ENCODE measurements at places on chromosomes 6 and 20. TPM values are rescaled to one million over a fixed set of nuclear protein-coding genes. Genes with fewer than 3 reads are reported as not detected.

- no peak for DNase-seq
Observed at GRCh38 chr6:16273256-16273655, 34.9 kb downstream of the GMPR start.

GRCh38 chr6:115524821-115525220 lies 535.9 kb downstream of the FRK start:
- no peak for DNase-seq

DNA sequence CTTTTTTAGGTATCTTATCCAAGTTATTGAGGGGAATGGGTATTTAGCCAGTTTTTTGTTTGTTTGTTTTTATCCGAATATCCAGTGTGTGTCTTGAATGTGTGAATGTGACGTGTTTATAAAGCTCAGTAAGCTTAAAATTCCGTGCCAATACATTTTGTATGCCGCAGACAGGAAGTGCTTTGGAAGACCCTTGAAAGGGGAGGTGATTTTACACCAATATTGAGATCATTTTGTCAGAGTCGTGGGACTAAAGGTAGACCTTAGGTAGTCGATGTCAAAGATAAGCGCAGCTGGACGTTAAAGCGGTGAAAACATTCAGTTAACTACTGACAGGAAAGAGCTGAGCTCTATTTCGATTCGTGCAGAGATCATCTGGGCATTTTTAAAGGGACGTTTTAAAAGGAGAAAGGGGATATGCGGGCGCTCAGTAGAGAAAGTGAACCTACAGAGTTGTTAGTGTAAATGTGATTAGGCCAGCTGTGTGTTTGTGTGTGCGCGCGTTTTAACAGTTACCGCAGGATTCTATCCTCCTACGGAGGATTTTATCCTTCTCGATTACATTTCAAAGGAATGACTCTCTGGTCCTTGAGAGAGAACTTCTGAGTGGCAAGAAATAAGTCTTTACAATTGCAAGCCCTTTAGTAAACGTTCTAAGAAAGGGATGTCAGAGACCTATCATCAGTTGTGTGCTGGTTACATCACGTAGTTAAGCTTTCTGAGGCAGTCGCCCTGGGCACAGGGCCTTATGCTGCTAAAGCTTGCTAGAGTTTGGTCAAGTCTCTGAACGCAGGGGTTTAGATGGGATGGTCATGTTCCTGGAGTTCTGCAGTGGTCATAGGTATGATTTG lies 625 bp upstream of the ECHDC1 start:
- DNase-seq: peak; percentile 25

- no peak for DNase-seq
Observed at GRCh38 chr6:39173270-39173669, 56.0 kb downstream of the KCNK5 start.

DNA sequence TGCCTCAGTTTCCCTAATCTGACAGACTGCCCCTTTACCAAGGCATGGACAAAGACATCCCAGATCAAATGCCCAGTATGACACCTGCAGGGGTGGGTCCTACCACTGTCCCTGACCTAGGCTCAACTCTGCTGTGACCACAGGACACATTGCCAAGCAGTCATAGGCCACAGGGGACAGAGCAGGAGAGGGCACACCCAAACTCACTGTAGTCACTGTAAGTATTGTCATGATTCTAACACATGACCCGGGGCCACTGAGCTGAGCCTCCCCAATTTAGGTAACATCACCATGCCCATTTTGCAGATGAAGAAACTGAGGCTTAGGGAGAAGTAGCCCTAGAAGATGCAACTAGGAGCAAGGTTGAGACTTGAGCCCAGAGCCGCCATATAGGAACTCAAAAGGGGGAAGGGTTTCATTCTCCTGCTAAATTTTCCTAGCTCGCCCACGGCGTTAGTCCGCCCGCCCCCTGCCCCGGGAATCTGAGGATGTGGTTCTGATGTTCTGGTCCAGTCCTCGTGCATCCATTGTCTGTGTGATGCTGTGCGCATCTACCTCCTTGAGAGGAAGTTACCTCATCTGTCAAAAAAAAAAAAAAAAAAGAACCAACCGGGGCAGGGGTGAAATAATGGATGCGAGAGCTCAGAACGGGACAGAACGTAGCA lies 44.8 kb downstream of the PMEPA1 start:
- no peak for DNase-seq

DNA sequence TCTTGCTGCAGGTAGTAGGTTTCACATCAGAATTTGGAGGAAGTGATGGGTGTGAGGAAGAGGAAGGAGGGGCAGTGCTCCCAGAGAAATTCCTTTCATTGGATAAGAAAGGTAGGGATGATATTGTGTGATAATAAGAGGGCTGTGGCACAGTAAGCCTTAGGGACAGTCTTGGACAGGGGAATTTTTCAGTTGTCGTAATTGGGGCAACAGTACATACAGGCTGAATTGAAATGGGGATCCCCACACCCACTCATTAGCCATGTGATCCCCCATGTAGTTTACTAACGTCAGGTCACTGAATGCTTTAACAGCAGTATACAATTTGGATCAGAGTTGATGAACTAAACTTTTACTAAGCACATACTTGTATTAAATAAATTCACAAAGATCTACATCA lies 79.4 kb downstream of the FOXO3 start:
- no peak for DNase-seq

DNA sequence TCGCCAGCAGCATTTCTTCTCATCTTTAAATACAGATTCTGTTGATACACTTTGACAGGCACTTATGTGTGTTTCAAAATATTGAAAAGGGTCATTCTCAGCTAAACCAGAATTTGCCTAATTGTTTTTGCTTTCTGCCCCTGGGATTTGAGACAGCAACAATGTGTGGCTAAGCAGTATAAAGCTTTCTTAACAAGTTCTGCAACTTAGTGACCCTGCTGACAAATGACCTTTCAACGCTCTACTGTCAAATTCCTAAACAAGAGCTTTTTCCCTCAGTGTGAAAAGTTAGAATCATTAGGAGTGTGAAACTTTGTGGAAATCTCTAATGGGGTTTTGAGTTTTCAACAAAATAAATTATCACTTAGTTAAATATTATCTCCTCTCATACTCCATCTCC lies 414.6 kb downstream of the RFPL4B start:
- DNase-seq: no peak

GRCh38 chr6:14673201-14673600 lies 555.6 kb downstream of the CD83 start:
- no peak for DNase-seq

DNA sequence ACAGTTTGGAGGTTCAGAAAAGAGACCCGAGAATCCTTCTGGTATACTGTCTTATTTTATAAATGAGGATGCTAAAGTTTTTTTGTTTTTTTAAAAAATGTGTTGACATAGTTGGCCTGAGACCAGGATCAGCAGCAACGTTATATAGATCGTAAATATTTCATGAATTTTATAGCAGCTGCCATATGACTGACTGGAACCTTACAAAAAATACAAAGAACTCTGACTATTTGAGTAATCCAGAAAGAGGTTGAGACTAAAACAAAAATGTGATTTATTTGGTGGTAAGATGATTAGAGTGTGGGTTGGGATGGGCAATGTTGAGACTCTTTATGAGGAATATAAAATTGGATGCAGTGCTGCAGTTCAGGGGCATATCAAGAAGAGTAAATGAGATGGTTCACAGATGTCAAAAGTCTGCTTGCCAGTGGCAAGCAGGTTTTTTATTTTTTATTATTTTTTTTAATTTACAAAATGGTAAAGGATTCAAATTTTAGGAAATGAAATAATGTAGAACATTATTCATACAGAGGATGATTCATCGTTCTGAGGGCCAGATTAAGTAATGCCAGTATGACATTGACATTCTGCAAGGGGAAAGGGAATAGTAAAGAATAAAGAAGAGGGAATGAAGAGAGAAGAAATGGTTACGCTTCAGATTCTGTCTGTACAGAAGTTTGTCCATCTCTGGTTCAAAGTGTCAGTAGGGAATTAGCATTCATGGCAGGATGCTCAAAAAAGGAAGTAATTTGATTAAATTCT lies 58.5 kb downstream of the SCAF8 start:
- no peak for DNase-seq

DNA sequence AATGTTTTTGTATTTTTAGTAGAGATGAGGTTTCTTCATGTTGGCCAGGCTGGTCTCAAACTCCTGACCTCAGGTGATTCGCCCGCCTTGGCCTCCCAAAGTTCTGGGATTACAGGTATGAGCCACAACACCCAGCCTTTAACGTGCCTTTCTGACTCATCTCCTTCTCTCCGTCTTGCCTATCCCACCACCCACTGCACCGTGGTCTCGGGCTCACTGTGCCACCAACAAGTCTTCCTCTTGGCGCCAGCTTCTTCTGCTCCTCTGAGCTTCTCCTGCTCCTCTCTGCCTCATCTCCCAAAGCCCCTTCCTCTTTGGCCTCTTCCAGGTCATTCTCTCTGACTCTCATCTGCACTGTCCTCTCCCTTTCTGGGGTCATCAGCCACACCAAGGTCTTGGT lies 41.0 kb downstream of the TMEM242 start:
- no peak for DNase-seq

DNA sequence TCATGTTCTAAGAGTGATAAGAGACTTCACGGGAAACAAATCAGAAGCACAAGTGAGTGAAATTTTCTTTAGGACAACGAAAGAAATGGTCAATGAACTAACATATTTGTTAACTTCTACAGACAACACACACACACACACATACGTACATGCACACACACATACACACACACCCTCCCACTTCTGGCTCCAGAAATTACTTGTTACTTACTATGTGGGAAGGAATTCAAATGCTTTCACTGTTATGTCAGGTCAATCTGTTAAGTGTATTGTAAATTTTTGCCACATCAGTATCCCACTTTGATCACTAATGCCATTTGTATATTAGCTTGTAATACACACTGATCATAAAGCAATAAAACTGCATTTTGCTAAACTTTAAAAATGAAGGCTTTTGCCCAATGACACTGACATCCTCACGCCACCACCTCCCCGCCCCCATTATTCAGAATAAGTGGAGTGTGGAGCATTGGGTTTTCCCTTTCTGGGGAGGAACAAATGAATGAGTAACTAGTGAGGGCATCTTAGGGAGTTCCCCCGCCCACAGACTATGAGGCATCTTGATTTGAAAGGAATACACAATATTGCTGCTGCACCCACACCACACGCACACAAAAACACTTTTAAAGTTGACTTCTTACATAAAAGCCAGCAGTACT lies 76.2 kb downstream of the ATXN1 start:
- peak; percentile 30 for DNase-seq

DNA sequence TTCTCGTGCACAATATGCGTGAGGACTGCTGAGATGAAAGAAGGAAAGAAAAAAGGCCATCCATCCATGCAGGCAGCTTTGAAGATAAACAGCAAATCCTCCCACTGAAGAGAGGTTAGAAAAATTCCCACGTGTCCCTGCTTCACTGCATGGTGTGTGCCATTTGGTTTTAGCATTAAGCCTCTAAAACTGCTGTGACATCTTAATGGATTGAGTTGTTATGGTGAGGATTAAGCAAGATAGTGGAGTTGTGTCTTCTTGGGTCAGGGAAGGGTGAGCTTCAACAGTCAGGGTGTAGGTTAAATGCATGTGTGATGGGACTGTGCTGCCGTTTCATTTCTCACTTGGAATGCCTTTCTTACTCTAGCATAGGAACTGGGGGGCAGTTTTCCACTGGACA lies 50.5 kb downstream of the ZNF831 start:
- no peak for DNase-seq

- no peak for DNase-seq
Observed at GRCh38 chr6:42569102-42570028, 5.5 kb downstream of the UBR2 start.

- DNase-seq: no peak
Observed at GRCh38 chr6:108291091-108291490, 3.8 kb upstream of the AFG1L start.

DNA sequence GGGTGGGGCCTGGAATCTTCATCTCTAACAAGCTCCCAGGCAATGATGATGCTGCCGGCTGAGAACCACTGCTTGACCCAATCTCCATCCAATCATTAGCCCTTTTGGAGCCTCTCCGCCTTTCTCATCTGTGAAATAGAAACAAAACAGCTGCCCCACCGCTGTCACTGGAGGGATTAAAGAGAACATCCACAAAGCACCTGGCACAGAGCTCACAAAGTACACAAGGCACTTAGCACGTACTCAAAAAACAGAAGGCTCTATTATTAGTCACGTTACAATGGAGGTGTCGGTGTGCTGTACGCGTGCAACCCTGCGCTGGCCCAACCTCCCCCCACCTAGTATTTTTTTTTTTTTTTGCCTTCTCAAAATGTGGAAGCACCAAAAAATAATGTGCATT lies 213.5 kb upstream of the ARID1B start:
- DNase-seq: no peak

- DNase-seq: no peak
Observed at GRCh38 chr20:18256440-18257090, 31.8 kb upstream of the ZNF133 start.

DNA sequence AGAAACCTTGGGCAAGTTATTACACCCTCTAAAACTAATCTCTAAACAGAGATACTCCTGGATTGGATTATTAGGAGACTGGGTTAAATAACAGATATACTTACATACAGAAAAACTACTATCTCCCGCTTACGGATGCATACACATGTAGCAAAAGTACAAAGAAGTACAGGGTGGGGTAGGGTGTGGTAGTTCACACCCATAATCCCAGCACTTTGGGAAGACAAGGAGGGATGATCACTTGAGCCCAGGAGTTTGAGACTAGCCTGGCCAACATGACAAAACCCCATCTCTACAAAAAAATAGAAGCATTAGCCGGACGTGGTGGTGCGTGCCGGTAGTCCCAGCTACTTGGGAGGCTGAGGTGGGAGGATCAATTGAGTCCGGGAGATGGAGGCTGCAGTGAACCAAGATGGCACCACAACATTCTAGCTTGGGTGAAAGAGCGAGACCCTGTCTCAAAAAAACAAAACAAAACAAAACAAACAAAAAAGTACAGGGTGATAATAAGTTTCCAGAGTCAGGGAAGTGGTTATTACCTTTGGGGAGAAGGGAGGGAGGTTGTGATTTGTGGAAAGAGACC lies 8.1 kb downstream of the PIM1 start:
- no peak for DNase-seq

DNA sequence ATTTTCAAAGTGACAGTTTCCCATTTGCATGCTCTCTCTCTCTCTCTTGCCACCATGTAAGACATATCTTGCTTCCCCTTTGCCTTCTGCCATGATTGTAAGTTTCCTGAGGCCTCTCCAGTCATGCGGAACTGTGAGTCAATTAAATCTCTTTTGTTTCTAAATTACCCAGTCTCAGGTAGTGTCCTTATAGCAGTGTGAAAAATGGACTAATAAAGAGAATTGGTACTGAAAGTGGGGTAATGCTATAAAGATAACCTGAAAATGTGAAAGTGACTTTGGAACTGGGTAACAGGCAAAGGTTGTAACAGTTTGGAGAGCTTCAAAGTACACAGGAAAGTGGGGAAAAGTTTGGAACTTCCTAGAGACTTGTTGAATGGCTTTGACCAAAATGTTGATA lies 389.8 kb downstream of the GRIK2 start:
- DNase-seq: no peak

GRCh38 chr6:163991321-163991720 lies 576.8 kb downstream of the QKI start:
- DNase-seq: no peak

The ECI2 gene
- total RNA-seq: 26.3 TPM

The ANKRD6 gene
- 3.3 TPM for total RNA-seq

The MRAP2 gene
- not detected for total RNA-seq

The PCK1 gene
- not detected for total RNA-seq

The SYCP2L gene
- 0.25 TPM for total RNA-seq

The KIAA1755 gene
- not detected for total RNA-seq

The SS18L1 gene
- 17.3 TPM for total RNA-seq

The GPX5 gene
- not detected for total RNA-seq
